NAMALWA (cell line): ENCODE measurements at places on chromosomes 12 and 14.
A peak's percentile ranks its signal among the peaks of the same experiment; 100 is the strongest.

- no peak for DNase-seq
These were observed 102.2 kb downstream of the VEZT start for GRCh38 chr12:95319694-95320331.

- DNase-seq, result no peak
These were observed 102.1 kb downstream of the BCL11B start for GRCh38 chr14:99169776-99170356.

GRCh38 chr12:41436076-41436475 lies 248.0 kb downstream of the PDZRN4 start:
- DNase-seq, result no peak

- DNase-seq, result no peak
These were observed 214.4 kb upstream of the DIO2 start for GRCh38 chr14:80425686-80426085.

GRCh38 chr14:66507181-66507721 lies 696 bp upstream of the GPHN start:
- DNase-seq, result no peak

DNA sequence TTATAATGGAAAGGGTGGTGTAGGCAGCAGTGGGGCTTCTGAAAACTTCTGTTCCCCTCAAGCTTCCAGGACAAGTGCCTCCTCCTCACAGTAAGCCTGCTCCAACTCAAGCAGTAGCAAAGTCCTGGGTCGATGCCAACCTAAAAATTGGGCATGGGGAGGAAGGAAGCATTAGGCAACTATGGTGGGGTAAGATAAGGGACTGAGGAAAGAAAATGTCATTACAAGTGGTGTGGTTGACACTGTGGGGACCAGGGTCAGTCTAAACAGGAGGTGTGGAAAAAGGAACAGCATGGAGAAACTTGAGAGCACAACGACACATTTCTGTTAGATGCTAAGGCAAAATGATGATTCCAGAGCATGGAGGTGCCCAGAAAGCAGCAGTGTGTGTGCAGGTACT lies 34.9 kb downstream of the WIF1 start:
- no peak for DNase-seq

DNA sequence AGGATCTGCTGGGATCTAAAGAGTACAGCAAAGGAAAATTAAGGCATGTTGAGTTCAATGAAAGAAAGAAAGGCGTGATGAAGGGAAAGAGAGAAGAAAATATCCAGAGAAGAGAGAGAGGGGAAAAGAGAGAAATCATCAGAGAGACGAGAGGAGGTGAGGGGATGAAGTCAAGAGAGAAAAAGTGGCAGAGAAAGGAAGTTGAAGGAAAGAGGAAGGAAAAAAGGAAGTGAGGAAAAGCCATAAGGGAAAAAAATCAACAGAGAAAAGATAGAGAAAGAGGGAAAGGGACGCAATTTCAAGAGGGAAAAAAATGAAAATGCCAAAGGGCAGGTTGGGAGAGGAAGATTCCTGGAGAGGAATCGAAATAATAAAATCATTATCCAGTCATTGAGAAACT lies 40.4 kb downstream of the LLPH start:
- no peak for DNase-seq

DNA sequence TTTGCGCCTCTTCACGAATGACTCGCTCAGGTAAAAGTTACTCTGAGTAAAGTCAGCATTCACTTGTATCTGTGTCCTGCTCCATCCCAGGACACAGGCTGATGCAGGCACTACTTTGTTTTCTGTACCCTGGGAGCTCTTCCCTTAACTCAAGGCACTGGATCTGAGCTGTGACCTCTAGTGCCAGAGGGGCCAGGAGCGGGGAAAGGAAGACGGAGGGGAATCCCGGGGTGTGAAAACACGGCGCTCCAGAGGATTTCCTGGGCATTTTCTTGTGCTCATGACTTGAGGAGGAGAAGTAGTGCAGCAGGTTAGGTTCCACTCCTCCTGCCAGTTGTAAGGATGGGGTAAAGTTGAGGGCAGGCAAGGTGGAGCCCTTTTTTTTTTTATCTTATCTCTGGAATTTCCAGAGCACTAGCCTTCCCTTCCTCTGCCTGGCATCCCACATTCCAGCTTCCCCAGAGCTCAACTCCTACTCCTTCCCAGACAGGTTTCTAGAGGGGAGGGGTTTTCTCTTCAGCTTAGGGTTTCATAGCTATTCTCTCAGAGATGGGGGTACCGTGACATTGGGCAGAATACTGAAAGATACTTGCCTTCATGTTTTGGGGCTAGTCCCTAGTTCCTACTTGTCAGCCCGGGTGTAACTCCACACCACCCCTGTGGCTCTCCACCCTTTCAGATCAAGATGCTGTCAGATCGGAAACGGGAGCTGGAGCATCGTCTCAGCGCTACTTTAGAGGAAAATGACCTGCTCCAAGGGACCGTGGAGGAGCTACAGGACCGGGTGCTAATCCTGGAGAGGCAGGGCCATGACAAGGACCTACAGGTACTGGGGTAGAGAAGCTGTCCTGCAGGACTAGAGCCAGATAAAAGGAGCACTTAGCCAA lies 52.3 kb downstream of the RAB35 start:
- no peak for DNase-seq

DNA sequence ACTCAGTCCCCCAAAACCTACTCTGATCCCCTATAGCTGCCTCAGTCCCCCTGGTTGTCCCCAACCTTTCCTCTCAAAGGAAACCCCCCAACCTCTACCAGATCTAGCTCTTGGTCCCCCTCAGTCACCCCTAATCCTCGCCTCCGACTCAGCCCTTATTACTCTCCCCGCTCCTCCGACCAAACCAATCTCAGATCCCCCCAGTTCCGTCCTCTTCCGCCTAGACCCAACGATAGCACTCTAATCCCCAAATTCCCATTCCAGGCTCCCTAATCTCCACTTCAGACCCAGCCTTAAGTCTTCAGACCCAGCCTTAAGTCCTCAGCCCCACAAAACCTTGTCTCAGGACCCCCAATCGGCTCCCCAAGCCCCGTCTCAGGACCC lies 612 bp downstream of the VPS37B start:
- no peak for DNase-seq

DNA sequence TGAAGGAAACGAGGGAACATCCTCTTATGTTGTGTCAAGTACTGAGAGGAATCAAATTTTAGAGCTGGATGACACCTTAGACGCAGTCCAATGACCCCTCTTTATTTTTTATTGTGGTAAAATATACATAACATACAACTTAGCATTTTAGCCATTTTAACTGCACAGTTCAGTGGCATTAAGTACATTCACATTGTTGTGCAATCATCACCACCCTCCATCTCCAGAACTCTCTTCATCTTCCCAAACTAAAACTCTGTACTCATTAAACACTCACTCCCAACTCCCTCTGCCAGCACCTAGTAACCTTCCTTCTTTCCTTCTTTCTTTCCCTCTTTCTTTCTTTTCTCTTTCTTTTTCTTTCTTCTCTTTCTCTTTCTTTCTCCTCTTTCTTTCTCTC lies 97.2 kb upstream of the SLC24A4 start:
- DNase-seq, result no peak

DNA sequence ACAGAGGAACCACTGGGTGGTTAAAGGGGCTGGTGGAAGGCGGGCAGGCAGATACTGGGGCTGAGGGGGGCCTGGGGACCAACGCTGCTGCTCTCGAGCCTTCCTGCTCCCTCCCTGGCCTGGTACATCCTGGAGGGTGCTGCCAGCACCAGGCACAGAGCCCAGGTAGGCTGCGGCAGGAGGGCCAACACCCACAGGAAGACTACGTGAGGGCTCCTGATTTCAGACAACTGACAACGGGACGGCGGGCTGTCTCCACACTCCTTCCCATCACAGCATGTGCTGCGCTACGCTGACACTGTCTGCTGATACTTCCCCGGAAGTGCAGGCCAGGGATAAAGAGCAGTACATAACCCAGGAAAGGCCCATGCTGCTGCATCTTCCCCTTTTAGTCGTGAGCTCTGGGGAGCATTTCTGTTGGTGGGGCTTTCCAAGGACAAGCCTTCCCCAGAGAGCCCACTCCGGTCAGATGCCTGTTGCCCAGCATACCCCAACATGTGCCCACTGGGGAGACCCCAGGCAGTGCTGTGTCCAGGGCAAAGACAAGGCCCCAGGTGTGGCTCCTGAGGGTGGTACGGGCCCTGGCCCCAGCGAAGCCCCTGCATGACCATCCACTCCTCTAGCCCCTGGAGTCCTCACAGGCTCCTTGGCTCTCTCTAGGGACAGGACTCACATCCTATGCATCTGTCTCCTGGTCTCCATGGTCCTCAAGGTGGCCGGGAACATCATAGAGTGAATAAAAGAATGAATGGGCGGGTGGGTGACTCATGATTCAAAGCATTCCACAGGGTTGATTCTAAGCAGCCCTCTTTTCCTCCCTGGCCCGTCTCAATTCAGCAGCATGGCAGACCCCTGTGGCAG lies 38.0 kb downstream of the CHGA start:
- no peak for DNase-seq

- DNase-seq, result no peak
These were observed 1.7 kb upstream of the HOXC4 start for GRCh38 chr12:54051874-54052437.

DNA sequence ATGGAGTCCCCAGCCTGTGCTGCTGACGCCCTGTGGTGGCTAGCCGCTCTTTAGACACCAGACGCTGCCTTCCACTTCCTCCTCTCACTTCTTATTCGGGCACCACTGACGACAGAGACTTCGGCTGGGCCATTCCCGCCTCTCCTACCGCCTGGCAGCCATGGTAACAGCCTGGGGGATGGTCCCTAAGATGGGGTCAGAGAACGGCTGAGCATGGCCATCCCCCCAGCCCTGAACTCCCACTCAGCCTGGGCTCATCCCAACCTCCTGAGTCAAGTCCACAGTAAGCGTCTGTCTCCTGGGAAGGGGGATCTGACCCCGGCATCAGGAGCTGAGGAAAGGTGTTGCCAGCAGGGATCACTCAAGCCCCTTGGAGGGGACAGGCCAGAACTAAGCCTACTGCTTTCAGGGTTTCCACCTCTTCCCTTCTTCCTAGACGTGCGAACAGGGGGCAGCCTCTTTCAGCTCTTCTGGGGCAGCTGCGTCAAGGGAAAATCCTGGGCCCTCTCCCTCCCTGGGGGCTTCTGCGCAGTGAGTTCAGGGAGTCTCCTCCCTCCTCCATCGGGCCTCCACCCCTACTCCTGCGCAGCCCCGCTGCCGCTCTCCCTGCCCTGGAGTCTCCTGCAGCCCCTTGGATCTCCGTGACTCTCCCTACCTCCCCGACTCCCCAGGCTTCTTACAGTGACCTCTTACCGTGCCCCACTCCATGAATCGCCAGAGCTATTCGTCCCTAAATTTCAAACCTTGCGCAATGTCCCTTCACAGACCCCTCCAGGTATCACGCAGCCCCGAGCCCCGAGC lies 643 bp upstream of the TAMALIN start:
- peak; percentile 28 for DNase-seq

DNA sequence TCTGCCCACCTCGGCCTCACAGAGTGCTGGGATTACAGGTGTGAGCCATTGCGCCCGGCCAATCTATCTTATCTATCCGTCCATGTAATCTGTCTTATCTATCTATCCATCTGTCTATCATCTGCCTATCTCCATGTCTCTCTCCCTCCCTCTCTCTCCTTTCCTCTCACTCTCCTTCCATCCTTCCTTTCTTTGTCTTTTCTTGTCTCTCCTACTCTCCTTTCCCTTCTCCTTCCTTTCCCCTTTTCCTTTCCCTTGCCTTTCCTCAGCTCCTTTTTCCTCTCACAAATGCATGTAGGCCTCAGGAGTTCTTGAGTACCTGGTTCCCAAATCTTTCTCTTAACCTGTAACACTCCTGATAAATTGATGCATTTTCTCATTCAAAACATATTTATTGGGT lies 89.3 kb upstream of the WSCD2 start:
- DNase-seq, result no peak

GRCh38 chr12:52541709-52542108 lies 11.2 kb downstream of the KRT71 start:
- DNase-seq, result no peak

DNA sequence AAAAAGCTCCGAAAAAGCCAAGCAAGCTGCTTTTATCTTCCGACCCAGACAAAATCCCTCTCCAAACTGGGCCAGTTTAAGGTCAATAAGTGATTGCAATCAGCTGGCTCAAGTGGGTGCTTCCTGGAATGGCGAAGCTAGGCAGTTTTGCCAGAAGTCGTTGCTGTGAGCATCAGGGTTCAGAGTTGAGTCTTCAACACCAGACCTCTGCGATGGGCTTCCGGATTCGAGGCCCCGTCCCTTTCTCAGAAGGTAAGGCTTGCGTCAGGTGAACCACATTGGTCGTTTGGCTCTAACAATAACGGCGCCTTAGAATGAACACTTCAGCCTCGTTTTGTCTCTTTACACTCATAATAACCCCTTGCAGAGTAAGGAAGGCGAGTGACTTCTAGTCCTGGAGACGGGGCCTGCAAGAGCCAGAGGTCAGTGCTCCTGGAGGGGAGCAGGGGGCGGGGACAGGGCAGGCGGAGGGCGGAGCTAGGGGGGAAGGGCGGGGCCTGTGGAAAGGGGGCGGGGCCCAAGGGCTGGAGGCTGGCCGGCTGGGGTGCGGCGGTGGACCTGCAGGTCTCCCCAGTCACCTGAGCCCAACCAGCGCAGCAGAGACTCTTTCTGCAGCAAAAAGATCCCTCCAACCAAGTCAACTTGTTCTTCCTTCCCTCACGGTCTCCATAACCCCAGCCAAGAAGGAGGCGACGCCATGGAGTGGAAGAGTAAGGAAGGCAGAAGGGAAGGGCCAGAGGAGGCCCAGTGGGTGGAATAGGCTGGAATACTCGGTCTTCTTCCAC lies 34.0 kb upstream of the NFYB start:
- no peak for DNase-seq

DNA sequence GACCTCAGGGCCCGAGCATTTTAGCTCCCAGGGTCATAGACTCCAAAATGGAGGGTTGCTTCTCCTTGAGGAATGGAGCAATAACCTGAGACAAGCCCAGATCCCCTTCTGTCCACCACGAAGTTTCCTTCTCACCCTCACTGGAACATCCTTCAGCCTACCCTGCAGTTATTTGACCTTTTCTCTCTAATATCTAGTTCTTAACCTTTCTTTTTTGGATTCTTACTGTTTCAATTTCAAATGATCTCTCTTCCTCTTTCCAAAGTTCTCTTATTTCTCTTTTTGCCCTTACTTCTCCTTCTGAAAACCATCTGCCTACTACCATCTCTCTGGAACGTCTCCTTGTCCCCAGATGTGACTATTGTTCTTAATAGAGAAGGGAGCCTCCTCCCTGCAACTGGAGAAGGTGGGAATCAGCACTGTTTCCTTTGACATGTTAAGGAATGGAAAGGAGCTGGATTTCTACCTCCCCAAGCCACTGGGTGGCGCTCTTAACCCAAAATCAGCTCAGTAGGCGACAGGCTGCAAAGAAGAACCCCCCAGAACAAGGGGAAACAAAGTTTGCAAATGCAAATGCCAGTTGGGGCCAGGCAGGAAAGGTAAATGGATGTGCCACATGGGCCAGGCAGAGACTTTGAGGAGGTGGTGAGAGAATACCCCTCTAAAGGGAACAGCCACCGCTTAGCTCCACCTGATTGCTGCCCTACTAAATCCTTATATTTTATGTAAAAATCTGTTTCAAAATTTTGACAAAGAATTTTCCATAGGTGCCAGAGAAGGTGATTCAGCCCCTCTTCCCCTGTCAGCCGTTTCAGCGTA lies 22.4 kb upstream of the PDE1B start:
- peak; percentile 59 for DNase-seq

DNA sequence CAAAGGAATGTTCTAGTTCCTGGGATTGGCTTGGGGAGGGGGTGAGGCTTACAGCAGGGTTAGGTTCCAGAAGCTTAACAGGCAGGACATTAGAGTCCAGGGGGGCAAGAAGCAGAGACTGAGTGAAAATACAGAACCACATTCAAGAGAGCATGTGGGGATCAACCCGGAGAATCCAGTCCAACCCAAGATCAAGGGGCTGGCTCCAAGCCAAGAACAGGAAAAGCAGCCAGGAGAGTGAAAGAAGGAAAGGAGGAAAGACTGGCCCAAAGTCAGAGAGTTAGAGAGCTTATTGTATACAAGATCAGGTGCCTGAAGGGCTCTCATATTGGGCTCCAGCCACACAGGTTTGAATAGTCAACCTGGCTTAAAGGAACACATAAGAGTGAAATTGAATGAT lies 190.3 kb upstream of the CDKN3 start:
- no peak for DNase-seq
